ENCODE measurements at places on chromosomes 3 and 15.

GRCh38 chr3:9409981-9410854, 12.8 kb downstream of the SETD5 start:
- DNase-seq, result no peak

DNA sequence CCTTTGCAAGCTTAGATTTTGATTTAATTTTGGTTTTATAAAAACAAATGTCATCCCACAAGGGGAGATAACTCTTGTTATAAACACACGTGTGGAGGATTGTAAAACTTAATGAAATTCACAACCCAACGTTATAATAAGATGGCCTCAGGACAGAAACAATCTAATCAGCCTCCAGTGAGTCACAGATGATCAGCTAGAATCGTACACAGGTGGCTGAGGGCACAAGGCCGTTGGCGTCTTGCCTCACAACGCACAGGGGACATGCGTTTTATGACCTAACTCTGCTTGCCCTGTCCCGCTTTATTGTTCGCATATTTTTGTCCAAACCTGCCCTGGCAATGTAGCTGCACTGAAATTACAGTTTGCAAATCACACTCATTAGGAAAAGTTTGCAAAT, 121.9 kb upstream of the PDZRN3 start:
- DNase-seq, result no peak

GRCh38 chr3:93981649-93982048, 1.7 kb downstream of the ARL13B start:
- DNase-seq, result no peak

- no peak for DNase-seq
These were observed 283.8 kb downstream of the C3orf38 start for GRCh38 chr3:88433568-88433967.

DNA sequence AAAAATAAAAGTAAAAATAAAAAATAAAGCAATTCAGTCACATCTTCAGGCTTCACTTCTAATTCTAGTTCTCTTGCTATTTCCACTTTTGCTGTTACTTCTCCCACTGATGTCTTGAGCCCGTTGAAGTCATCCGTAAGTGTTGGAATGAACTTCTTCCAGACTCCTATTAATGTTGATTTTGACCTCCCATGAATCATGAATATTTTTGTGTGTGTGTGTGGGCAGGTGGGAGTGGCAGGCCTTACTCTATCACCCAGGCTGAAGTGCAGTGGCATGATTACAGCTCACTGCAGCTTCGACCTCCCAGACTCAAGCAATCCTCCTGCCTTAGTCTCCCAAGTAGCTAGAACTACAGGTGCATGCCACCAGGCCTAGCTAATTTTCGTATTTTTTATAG, 10.7 kb downstream of the USP4 start:
- DNase-seq, result no peak

DNA sequence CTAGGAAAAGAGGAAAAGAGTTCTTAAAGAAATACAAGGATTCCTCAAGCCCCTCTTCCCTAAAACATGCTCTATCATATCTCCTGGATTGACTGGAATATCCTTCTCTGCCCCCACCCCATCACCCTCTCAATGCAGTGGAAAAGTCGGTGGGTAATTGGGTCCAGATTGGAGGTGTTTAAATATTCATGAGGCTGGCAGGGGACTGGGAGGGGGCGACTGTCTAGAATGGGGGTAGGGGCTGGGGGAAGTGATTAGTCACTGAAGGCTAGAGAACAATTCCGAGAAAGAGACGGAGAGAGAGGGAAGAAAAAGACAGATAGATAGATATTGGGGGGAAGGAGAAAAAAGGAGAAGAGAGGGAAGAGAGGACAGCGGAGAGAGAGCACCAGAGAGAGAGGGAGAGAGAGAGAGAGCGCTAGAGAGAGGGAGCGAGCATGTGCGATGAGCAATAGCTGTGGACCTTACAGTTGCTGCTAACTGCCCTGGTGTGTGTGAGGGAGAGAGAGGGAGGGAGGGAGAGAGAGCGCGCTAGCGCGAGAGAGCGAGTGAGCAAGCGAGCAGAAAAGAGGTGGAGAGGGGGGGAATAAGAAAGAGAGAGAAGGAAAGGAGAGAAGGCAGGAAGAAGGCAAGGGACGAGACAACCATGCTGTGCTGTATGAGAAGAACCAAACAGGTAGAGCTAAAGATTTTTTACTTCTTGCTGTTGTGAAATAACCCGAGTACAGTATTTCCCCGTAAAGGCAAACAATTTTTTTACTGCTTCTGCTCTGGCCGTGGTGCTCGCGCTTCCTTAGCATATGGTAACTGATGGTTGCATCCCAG, at the start of gene GAP43:
Gene GAP43, plus strand, starts transcription at position 467 of the 825 bp plus-strand sequence. Its CDS starts 180 bp downstream, at position 647.
- no peak for DNase-seq

GRCh38 chr3:142534543-142534942, 44.0 kb downstream of the ATR start:
- no peak for DNase-seq

GRCh38 chr3:64398476-64398875, 173.2 kb upstream of the PRICKLE2 start:
- DNase-seq, result no peak

GRCh38 chr3:123130079-123130750, 63.4 kb downstream of the PDIA5 start:
- no peak for DNase-seq

DNA sequence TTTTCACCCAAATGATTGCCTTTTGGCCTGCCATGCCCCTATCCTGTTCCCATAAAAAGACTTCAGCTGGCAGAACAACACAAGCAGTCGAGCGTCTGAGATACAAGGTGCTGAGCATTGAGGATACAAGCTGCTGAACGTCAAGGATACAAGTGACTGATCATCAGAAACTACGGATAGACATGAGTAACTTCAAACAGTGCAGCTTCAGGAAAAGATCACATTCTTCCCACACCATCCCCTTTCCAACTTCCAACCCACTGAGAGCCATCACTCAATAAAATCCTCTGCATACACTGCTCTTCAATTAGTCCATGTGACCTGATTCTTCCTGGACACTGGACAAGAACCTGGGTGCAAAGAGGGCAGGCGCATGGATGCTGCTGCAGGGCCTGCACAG, 1198.9 kb downstream of the ROBO2 start:
- DNase-seq, result no peak
